ENCODE measurements at places on chromosomes 11 and 22.

DNA sequence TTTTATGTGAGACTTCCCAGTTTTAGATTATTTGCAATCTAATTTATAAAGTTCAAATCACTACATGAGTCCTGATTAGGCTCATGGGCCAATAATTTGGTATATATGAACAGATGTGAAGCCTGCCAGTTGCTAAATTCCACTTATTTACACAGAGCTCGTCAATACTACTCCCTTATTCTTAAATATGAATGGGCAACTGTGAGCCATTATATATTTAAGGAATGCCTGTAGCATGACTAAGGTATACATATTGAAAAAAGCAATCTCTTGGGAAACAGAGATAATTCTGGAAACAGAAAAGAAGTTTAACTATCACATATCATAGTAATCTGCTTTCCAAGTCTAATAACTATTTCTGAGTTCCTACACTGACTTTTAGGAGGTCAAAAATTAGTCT is 27.0 kb downstream of the RBMXL2 start:
- no peak for DNase-seq

- no peak for DNase-seq
Observed at GRCh38 chr22:27247701-27248434, 553.7 kb downstream of the MN1 start.

DNA sequence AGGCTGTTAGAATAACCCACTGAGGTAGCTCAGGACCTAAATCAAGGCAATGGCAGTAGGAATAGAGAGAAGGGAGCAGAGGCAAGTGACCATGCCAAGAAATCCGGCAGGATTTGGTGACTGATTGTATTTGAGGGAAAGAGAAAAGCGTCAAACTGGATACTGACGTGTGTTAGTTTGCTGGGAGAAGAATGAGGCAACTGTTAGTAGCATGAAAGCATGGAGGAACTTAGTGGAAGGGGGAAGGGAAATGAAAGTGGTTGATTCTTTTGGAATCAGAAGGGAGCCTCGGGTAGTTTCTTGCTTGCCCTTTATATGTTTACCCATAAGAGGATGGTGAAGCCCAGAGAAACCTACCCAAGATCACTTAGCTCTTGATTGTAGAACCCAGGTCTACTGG is 8.3 kb downstream of the PPFIBP2 start:
- no peak for DNase-seq

GRCh38 chr22:49081261-49081666 is 746.4 kb downstream of the BRD1 start:
- no peak for DNase-seq

DNA sequence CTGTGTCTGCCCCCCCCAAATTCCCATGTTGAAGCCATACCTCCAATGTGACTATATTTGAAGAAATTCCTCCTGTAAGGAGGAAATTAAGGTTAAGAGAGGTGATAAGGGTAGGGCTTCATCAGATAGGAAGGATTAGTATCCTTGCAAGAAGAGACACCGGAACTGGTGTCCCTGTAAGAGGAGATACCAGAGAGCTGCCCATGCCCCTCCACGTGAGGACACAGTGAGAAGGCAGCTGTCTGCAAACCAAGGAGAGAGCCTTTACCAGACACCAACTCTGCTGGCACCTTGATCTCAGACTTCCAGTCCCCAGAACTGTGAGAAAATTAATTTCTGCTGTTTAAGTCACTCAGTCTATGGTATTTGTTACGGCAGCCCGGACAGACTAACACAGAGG is 109.3 kb downstream of the ARFGAP2 start:
- no peak for DNase-seq

- no peak for DNase-seq
Observed at GRCh38 chr11:11253497-11253896, 99.6 kb downstream of the CSNK2A3 start.

GRCh38 chr11:117903505-117904382 is 25.5 kb downstream of the TMPRSS13 start:
- DNase-seq: no peak

DNA sequence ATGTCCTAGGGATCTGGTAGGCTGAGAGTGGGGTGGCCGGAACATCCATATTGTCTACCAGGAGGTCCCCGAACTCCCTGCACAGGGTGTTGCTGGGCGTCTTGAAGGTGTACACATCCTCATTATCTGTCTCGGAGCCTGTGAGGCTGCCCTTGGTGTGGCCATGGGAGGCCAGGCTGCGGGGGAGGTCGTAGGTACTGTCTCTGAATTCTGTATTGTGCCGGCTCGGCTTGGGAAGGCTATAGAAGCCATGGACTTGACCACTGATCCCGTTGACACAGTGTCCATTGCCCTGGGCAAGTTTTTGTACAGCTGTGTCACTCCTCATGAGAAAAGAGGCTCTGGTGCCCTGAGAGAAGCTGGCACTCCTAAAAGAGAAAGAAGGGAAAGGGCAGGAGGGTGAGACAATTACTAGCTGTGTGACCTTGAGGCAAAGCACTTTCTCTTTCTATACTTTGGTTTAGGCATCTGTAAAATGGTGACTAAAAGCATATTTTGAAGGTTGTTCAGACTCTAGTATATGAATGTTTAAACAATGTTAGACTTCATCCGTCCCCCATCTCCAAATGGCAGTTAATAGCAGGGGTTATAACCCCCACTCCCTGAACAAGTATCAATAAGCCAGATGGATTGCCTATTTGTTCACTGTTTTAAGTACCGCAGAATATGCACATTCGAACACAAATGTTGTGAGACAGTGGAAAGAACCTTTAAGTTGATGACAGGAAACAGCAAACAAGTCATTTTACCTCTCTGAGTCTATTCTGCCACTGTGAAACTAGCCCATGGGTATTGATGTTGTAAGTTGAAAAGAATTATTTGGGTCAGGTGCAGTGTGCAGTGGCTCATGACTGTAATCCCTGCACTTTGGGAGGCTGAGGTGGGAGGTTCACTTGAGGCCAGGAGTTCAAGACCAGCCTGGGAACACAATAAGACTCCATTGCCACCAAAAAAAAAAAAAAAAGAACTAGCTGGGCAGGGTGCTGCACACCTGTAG is 38.3 kb downstream of the USP35 start:
- DNase-seq: no peak

Data from NCI-H1417 treated with DMSO at 0.1 percent for 48 hours (cell line).